Stimulated activated CD4-positive, alpha-beta T cell treated with anti-CD3 and anti-CD28 coated beads, TNF-alpha, amount 100 ng/mL, for 48 hours (primary cell): ENCODE measurements at places on chromosomes 7 and 10.

DNA sequence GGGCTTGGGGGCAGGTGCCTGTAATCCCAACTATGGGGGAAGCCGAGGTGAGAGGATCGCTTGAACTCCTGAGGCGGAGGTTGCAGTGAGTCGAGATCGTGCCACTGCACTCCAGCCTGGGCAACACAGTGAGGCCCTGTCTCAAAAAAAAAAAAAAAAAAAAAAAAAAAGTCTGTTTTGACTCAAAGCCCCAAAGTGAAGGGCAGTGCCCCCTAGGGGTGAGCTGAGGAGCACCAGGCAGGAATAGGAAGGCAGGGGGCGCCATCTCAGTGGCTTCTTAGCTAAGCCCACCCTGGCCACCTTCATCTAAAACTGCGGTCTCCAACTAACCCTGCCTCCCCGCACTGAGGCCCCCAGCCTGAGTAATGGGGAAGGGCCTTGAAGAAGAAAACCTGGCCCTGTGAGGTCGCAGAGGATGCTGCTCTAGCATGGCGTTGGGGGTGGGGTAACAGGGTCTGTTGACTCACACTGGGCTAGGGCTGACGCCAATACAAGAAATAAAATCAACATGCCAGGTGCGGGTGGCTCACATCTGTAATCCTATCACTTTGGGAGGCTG is 9.8 kb downstream of the PODXL start:
- peak; percentile 41 for DNase-seq

DNA sequence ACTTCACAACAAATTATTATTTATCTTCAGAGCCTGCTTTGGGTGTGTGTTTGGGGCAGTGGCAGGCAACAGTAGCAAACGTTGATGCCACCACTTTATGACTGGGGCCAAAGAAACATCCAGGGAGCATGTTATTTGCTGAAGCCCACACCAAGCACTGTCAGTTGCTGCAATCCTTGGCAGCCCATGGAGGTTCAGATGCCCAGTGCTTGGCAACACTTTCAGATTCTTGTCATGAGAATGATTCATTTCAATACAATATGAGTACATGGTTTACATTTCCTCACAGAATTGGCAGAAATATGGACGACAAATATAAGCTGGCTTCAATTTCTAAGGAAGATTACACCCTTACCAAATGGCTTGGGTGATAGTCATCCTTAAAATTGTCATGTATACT is 46.5 kb upstream of the GLI3 start:
- DNase-seq: no peak

- no peak for DNase-seq
These were observed 875.5 kb upstream of the SORCS1 start for GRCh38 chr10:108039821-108040584.

DNA sequence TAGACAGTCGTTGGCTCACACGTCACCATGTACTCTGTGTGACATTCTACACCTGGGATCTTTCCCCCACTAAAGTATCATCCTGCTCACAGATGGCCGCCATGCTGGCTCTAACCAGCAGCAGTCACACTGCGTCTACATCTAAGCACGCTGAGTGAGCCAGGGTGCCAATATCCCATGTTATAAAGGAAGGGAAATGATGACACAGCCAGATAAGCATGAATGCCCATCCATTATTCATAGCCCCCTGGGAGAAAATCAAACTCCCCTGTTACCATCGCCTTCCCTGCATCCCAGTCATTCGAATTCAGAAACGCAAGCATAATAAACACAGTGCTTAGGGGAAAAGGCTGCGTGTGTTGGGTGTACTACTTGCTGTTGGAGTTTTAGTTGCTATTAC is 698.2 kb upstream of the AUTS2 start:
- DNase-seq: no peak

DNA sequence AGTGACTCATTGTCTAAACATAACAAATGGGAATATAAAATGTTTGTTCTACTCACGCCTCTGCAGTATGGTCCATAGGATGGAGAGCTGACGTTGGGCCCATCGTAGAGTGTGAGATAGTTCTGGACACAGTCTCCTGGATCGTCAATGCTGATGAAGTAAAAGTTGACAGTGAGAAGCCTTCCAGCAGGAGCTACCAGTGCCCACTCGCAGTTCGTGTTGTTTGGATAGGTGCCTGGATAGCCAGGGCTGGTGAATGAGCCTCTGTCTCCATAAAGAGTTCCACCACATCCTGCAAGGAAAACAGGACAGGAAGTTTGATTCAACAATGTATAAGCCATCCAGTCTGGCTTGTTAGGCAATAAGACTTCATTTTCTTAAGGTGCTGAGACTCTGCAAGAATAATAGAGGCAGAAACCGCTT is 79.6 kb downstream of the OR13A1 start:
- no peak for DNase-seq

GRCh38 chr10:117262291-117262902 is 21.5 kb downstream of the SLC18A2 start:
- DNase-seq: no peak

DNA sequence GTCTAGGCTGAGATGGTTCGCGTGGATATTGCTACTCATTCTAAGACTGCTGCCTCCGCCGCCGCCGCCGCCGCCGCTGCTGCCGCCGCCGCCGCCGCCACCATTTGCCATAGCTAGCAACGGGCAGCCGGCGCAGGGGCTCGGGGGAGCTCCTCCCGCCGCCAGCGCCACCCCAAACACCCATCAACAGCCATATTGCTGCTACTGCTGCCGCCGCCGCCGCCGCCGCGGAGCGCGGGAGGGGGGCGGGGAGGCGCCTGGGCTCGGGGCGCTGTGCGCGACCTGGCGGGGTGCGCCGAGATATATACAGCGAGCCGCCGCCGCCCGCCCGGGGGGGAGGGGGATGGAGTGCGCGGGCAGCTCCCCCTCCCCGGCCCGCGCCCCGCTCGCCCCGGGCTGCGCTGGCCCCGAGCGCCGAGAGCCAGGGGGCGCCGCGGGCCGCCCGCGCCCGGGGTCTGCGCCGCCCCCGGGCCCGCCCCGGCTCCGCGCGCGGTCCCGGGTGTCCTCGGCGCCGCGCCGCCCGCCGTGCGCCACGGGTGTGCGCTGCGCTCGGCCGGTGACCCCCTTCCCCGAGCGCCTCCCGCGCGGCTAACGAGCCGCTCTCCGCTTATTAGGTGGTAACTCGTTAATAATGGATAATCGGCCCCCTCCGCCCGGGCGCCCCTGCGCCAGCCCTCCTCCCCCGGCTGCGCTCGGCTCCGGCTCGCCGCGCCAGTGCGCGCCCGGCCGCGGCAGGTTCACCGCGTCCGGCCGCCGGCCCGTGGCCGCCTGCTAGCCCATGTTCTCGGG is at the start of gene KCNMA1:
KCNMA1 (minus strand) TSS at position 277 of the 789 bp plus-strand sequence.
- no peak for DNase-seq

- DNase-seq: no peak
These were observed 44.0 kb downstream of the RUNDC3B start for GRCh38 chr7:87672217-87672616.

DNA sequence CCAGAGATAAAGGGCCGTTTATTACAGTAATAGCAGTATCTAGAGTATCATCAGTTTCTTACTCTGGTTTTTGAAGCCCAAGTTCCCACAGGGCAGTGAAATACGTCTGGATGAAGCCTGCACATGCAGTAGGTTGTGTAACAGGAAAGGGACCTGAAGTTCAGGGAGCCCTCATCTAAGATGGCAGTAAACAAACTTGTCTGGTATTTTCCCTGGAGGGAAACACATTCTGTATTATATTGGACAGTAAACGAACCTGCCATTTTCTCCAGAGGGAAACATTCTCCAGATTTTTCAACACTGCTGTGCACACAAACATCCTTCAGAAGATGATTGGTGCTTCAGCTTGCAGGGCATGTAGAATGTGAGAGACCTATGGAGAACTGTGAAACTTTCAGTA is 189.9 kb downstream of the TFEC start:
- no peak for DNase-seq

DNA sequence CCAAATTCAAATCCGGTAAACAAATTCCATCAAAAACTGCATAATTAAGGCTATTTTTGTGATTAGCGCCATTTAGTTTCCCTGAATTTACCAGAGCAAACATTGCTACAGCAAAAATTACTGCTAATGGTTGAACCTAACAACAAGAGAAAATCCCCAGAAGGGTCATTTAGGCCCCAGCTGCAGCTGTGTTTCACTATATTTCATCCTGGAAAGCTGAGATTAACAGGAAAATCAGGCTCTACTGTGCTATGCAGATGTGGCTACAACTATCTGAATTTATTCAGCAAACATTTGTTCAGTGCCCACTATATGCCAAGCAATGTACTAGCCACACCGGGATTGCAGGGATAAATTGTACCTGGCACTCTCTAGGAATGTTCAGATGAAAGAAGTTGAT is 104.0 kb downstream of the PON1 start:
- DNase-seq: no peak

- DNase-seq: no peak
These were observed 99.1 kb upstream of the SEC61G start for GRCh38 chr7:54858008-54858692.

DNA sequence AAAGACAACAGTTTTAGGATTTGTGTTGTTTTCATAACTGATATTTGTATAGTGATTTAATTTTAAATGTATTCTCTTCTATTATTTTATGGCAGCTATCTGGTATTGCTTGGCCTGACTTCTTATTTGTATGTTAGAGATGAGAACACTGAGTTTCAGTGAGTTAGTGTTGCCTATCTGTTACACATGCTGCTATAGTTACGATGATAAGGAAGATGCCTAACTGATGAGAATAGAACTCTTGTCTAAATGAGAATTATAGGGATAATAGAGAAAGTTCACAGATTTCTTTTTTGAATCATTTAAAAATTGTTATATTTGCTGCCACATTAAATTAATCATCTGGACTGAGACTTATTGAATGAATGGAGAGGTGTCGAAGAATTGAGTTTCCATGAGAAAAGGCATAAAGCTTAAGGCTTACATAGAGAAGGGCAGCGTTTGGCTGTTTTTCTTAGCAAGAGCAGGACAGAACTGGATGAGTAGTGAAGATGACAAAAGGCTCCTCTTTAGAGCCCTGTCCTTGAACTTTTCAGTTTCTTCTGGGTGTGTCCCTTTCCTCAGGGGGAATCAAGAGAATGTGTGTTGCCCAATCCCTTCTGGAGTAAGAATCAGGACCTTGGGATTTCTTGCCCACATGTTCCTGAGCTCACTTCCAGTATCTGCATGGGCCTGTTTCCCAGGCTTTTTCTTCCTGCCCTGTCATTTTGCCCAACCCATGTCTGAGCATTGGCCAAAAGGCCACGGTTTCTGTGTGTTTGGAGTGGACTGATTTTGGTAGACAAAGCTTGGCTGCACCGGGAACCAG is 195.6 kb upstream of the CSTF2T start:
- DNase-seq: no peak

DNA sequence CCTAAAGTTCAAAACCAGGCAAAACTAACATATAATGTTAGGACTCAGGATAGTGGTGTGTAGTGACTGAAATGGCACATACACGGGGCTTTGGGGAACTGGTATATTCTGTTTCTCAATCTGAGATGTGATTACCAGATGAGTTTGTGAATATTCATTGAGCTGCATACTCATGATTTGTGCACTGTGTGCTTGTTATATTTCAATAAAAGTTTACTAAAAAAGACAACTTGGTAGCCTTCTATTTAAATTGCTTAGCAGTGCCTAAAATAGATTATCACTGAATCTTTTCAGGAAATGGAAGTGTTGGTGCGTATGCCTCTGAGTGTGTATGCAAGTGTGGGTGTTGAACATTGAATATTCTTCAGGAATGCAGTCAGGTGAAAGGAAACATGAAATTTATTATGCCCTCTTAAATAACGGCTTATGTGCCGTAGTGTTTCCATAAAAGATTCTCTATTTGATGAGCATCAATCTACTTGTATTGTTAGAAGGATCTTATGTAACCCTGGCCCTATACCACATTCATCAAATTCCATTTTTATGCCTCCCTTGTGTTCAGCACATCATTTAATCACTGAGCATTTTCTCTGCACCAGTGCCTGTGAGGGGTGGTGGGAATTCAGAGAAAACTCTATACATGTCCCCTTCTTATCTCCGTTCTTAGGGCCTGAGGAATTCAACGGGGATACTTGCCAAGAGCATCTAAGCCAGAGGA is 82.6 kb upstream of the AUTS2 start:
- DNase-seq: no peak

DNA sequence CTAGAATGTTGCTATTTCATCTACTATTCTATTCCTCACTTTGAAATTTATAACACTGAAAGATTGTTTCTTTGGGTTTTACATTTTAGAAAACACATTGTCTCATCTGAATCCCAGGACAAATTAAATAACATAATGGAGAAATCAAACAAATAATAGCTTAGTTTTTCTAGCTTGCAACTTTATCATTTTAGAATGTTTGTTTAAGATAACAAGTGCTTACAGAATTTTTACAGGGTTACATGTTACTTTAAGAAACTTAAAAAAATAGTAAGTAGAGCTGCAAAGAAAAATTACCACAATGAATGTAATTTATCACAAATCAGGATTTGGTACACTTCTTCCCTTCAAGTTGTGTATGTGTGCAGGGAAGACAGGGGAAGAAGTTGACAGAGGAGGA is 11.3 kb downstream of the CAV2 start:
- DNase-seq: no peak

DNA sequence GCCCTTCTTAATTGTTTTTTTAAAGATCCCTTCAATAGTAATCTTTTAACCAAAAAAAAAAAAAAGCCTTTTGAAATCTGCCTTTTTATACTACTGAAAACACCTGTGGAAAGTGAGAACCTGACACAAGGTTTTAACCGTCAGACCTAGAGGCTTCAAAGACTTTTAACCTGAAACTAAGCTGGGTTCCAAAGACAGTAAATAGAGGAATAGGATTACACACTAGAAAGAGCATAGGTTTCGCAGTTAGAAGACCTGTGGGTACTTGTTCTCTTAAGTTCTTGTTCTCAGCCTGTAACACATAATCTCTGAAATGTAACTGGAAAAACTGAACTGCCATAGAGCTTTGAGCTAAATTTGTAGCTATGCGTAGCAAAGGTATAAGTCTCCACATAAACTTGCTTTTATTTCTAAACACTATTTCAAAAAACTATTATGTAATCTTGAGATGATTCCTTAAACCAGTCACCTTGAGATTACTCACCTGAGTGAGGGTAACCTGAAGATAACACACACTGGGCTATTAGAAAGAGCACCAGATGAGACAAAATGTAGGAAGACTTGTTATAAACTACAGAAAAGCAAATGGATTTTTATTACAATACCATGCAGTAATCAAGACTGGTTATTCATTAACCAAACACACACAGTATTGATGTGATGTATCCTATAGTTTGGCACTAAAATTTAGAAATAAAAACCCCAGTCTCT is 196.6 kb upstream of the FRMD4A start:
- no peak for DNase-seq

DNA sequence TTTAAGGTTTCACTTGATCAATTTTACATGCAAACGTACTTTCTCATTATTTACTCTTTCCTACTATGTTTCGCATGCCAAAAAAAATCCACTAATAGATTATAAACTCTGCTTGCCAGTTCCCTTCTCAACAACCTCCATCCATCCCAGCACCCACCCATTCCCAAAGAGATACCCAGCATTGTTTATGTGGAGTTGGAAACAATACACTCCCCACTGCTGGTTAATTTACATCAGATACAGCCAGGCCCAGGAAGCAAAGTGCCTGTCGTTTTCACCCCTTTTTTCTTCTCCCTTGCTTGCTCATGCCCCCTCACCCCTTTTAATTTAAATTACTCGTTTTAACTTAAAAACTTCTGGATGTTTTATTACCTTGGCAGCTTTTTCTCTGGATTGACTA is 59.9 kb downstream of the HIBADH start:
- DNase-seq: no peak
